Keratinocyte (primary cell): ENCODE measurements at places on chromosomes 5 and 9.

DNA sequence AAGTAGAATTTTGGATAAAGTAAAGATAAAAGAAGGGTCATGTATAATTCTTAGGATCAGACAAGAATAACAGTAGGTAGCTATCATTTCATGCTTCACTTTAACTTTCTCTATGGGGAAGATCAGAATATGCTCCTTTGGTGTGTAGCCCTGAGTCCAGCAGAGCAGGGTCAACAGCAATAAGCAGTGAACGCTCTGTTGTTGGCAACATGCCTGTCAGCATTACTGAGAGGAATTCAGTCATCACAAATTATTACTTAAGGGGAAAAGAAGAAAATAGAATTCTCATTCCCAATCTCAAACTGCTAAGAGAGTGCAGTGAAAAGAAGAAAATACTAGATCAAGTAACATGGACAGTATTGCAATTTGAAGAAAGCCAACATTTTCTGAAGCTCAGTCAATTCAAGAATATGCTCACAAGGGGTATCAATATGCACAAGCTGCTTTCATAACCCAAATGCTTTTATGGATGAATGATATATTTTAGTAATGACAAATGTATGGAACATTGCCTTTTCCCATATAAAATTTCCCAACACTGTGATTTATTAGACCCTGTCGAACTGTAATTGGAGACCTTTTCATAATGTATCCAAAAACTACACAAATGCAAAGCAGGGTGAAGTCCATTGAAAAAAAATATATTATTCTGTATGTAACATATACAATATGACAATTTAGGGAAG is 1359.4 kb downstream of the EFNA5 start:
- H3K27me3 ChIP-seq = no peaks in the 10 kb centered on the region
- no peak overlapping the region for H3K4me3 ChIP-seq
- H3K4me1 ChIP-seq = no peaks in the 10 kb centered on the region
- no peaks in the 10 kb centered on the region for H3K36me3 ChIP-seq

DNA sequence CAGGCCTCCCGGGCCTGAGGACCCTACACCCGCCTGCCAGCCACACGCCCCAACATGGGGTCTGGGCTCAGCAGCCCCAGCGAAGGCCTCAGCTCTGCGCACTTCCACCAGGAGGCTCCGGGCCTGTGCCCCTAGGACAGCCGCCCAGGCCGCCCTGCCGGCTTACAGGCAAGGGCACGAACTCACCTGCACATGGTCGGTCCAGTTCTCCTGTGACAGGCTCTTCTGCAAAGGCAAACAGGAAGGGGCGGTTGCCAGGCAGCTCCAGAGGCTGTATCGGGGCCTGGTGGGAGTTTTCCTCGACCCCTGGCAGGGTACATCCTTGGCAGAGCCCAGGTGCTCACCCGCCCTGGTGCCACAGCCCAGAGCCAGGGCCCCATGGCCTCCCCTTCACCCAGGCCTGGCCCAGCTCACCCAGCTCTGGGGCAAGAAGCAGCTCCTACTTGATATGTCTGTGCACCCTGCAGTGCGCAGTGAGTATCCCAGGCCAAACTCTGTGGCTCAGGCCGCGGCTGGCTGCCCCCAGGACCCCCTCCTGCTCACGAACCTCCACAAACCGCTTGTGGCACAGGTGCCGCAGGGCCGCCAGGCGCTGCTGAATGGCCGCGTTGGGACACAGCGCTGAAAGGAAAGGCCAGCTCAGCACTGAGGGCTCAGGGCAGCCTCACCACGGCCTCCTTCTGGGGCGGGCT is 52.2 kb upstream of the NRARP start:
- no peaks in the 10 kb centered on the region for H3K27me3 ChIP-seq
- no peaks in the 10 kb centered on the region for H3K36me3 ChIP-seq
- H3K4me3 ChIP-seq = no peak overlapping the region
- no peaks in the 10 kb centered on the region for H3K4me1 ChIP-seq
- H3K27ac ChIP-seq = no peak overlapping the region

DNA sequence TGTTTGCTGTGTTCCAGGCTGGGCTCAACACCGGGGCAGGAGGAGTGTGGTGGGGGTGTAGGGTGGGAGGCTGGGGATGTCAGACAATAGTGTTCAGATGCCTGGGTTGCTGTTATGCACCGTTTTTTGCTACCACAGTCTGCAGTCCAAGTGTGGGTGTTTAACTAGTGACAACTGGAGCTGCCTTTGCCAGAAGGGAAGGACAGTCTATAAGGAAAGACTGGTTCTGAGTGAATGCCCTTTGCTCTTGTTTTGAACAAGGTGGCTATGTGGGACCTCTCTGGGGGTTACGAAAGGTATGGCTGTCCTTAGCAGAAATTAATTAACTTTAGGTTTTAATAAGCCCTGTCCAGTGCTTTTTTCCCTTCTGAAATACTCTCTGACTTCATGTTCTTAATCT is 118.5 kb upstream of the GNA14 start:
- H3K27me3 ChIP-seq = no peaks in the 10 kb centered on the region
- H3K27ac ChIP-seq = no peak overlapping the region
- H3K4me3 ChIP-seq = no peak overlapping the region
- DNase-seq = no peak
- H3K4me1 ChIP-seq = no peaks in the 10 kb centered on the region

DNA sequence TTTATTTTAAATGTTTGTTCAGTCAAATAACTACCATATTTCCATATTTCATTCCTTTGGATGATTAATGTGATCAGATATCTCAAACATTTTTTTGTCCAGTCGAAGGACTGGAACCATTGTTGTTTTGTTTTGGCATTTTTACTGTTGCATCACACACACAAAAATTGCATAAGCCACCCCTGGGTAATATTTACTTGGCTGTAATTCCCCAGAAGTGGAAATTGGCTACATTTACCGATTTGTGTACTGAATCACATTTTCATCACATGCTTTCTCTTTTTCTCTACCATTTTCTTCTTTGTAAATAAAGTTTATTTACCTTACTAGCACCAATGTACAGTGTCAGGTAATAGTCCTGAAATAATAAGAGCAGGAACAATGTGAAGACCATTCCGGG is 1729.7 kb upstream of the WWC1 start:
- H3K27ac ChIP-seq = no peak overlapping the region
- H3K4me1 ChIP-seq = no peaks in the 10 kb centered on the region
- no peaks in the 10 kb centered on the region for H3K36me3 ChIP-seq
- DNase-seq = no peak
- no peak overlapping the region for H3K4me3 ChIP-seq

DNA sequence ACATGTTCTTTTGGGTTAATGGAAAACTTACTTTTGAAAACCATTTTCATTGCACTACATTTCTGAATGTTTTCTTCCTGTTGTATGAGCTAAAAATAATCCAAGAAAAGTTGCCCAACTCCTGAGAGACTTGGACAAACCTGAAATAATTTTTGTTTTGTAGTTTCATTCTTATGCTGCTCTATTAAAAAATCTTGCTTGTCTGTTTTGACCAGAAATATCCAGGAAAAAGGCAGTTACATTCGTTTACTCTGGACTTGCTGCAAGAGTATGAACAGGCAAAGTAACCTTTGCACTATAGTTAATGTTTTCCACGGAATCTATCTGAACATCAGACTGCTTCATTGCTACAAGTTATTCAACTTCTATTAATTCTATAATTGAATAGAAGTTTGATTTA is 200.1 kb upstream of the DAB2 start:
- H3K4me3 ChIP-seq = no peak overlapping the region
- no peak for DNase-seq
